ENCODE measurements at places on chromosomes 3 and 15. TPM values are rescaled to one million over a fixed set of nuclear protein-coding genes. Genes with fewer than 3 reads are reported as not detected.

The RBP2 gene
- not detected for total RNA-seq

The CCDC80 gene
- total RNA-seq, result 114 TPM

The SENP7 gene
- total RNA-seq, result 7.1 TPM

The SFMBT1 gene
- total RNA-seq, result 9.8 TPM

The TEX55 gene
- not detected for total RNA-seq

The GRM7 gene
- total RNA-seq, result not detected

The FAM107A gene
- total RNA-seq, result 1.3 TPM

The SLC12A1 gene
- not detected for total RNA-seq

The CP gene
- total RNA-seq, result 0.17 TPM

The GCNT3 gene
- not detected for total RNA-seq

The LEKR1 gene
- total RNA-seq, result 0.45 TPM

The HAUS2 gene
- total RNA-seq, result 65.0 TPM

The P2RY12 gene
- not detected for total RNA-seq

The NME9 gene
- not detected for total RNA-seq

The RASL12 gene
- total RNA-seq, result 8.5 TPM

The THRB gene
- total RNA-seq, result 0.84 TPM

The C3orf33 gene
- 2.0 TPM for total RNA-seq

The VWA5B2 gene
- not detected for total RNA-seq

The P2RY14 gene
- total RNA-seq, result not detected

The KNG1 gene
- not detected for total RNA-seq

The OIP5 gene
- total RNA-seq, result 21.3 TPM

The HTR3E gene
- not detected for total RNA-seq

The NUDT16 gene
- 13.1 TPM for total RNA-seq

The YEATS2 gene
- 22.5 TPM for total RNA-seq

The ERICH6 gene
- total RNA-seq, result not detected

The FAM162A gene
- total RNA-seq, result 15.3 TPM

The CD80 gene
- not detected for total RNA-seq

The VEPH1 gene
- total RNA-seq, result 25.9 TPM

The TMEM212 gene
- total RNA-seq, result not detected

The CHAC1 gene
- 79.5 TPM for total RNA-seq

The MST1R gene
- total RNA-seq, result 0.50 TPM

The ADAMTSL3 gene
- 1.0 TPM for total RNA-seq

The SRGAP3 gene
- total RNA-seq, result 1.2 TPM

The SLC35G2 gene
- total RNA-seq, result 5.9 TPM

The NPAP1 gene
- total RNA-seq, result not detected

The XIRP1 gene
- not detected for total RNA-seq

Measured in bronchus fibroblast of lung (primary cell).